ENCODE measurements at places on chromosomes 11 and 22.

GRCh38 chr11:86673055-86673843, 833 bp upstream of the ME3 start:
- no peak for DNase-seq

GRCh38 chr11:8345179-8345578, 81.5 kb upstream of the LMO1 start:
- no peak for DNase-seq

GRCh38 chr22:49925525-49926128, 7.2 kb downstream of the CRELD2 start:
- no peak for DNase-seq

DNA sequence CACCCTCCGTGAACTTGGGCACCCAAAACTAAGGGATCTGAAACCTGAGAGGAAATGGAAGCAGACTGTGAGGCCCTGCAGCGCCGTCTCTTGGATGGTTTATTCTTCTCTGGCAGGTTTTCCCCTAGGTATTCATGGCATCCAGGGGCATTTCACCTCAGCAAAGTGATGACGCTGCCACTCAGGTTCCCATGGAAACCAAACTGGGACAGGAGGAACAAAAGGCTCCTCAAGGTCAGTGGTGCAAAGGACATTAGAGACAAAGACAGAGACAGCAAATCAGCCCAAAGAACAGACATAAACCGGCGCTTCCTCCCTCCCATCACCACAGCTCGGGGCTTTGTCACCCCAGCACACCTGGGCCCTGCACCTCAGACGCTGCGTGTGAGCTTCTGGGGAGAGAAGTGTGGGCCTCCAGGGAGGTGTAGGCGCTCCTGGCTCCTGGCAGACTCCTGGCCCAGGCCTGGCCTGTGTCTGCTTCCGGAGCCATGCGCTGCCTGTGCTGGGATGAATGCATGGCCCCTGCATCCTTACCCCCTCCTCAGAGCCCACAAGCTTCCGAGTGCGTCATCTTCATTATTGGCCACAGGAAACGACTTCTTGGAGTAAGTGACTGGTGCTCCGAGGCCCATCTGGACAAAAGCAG, 5.9 kb downstream of the TP53AIP1 start:
- DNase-seq = no peak
